ENCODE measurements at places on chromosomes 7 and 10.

- no peak for DNase-seq
Observed at GRCh38 chr10:88651101-88651551, 13.1 kb upstream of the LIPF start.

- DNase-seq = no peak
Observed at GRCh38 chr10:95217476-95217875, 23.4 kb downstream of the ACSM6 start.

- DNase-seq = no peak
Observed at GRCh38 chr10:61302124-61302523, 151.1 kb downstream of the TMEM26 start.

DNA sequence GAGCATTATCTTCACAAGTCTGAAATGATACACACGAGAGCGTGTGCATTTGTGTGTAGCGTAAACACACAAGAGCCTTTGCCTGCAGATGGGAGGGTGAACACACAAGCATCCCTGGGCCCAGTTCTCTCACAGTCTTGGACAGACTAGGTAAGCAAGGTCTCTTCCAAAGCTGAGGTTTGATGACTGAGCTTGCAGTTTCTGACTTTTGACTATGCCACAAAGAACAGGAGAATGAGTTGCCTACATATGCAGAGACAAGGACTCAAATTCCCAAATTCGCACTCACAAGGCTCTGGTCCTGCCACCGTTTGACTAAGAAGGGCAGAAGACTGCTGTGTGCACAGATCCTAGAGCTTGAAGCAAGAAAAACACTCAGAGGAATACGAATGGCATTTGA, 55.8 kb downstream of the FAM53B start:
- no peak for DNase-seq

DNA sequence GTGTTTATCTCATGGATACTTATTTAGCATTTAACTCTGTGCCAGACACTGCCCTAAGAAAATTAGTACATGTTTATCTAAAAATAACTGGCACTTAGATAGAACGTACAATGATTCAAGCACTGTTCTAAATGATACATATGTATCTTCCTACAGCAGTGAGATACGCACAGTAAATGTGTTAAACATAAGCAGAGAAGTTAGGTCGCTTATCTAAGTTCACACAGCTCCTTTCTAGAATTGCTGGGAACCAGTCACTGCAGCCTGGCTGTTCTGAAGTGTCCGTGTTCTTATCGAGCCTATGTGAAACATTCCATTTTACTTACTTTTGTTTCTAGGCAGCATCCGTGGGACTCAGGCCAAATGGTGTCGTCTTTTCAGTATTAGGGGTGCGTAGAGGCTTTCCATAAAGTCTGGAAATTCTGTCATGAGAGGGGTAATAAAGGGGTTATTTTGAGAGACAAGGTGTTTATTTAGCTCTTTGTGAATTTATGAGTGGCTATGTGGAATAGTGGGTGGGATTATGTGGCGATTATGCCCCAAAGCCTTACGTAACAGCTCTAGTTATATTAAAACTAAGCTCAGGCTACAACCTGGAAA, 186.9 kb downstream of the SND1 start:
- no peak for DNase-seq

DNA sequence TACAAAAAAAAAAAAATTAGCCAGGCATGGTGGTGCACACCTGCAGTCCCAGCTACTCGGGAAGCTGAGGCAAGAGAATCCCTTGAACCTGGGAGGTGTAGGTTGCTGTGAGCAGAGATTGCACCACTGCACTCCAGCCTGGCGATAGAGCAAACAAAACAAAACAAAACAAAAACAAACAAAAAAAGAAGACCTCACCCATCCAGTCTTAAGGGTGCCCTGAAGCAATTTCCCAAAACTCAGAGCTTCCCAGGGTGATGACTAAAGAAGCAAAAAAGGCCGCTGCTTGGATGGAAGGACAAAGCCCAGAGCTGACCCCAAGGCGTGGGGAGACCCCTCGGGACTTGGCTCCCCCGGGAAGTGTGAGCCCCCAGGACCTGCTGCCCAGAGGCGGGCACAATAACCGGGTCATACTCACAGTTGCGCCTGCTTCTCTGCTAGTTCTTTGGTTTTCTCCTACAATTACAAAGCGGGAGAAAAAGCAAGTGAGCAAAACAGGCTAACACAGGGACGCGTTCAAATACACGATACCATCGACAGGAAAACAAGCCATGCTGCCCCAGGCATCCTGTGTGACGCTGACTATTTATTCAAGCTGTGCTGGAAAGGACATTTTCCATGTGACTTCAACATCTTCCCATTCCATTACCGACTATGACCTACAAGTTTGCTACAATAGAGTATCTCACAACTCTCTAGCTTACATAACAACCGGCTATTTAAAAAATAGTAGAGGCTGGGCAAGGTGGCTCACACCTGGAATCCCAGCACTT, 29.9 kb downstream of the PAPOLB start:
- DNase-seq = no peak

DNA sequence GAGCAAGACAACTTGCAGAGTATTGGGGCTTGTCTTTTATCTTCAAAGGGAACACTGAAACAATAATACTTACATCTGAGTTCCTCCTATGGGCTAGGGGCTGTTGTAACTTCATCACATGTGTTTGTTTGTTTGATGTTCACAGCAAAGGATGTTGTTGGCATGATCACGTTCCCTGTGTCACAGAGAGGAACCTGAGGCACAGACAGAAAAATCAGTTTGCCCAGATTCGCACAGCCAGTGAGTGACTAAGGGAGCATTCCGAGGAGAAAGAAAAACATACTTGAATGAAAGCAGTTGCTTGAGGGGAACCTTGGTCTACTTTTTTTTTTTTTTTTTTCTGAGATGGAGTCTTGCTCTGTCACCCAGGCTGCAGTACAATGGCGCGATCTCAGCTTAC, 87.2 kb upstream of the PFKP start:
- DNase-seq = no peak

DNA sequence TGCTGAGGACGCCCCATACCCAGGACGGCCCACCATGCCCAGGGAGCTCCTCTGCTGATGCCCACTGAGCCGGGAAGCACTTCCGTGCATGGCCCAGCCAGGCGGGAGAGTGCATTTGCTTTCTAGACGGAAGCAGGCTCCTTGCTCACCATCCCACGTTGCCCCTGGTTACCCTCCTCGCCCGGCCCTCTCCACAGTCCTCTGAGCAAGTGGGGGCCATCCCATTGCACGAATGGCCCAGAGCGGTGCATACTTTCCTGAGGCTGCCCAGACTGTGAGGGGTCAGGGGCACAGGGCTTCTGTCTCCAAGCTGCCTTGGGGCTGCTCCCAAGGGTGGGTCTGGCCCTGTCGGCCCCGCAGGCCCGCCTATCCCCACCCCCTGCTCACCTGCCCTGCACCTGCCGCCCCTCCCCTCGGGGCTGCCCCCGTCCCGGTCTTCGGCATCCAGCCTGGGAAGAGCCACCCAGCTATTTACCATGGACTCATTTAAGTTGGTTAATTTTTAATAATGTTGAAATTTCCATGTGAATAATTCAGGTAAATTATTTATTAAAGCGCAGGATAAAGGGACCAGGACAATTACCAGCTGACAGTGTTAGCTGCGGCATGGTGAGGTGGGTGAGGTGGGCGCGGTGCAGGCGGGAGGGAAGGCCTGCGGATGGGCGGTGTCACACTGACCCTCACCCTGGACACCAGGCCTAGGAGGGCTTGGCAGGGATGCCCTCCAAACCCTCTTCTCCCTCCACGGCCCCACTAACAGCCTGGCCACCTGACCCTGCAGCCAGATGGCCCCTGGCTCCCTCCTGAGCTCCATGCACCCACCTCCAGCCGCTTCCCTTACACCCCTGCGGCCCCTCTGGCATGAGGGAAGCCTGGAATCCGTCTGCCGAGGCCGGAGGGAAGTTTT, 104.4 kb downstream of the MICALL2 start:
- no peak for DNase-seq

GRCh38 chr10:108521827-108522492, 1357.5 kb upstream of the SORCS1 start:
- no peak for DNase-seq

GRCh38 chr10:26215935-26216584, 514 bp upstream of the GAD2 start:
- DNase-seq = no peak

- no peak for DNase-seq
Observed at GRCh38 chr10:30587522-30588031, 42.0 kb downstream of the LYZL2 start.

- no peak for DNase-seq
Observed at GRCh38 chr10:132701099-132701845, 84.7 kb downstream of the NKX6-2 start.

GRCh38 chr10:84214612-84215235, 10.6 kb downstream of the LRIT2 start:
- no peak for DNase-seq

- DNase-seq = no peak
Observed at GRCh38 chr10:110129490-110129889, 77.9 kb upstream of the MXI1 start.

DNA sequence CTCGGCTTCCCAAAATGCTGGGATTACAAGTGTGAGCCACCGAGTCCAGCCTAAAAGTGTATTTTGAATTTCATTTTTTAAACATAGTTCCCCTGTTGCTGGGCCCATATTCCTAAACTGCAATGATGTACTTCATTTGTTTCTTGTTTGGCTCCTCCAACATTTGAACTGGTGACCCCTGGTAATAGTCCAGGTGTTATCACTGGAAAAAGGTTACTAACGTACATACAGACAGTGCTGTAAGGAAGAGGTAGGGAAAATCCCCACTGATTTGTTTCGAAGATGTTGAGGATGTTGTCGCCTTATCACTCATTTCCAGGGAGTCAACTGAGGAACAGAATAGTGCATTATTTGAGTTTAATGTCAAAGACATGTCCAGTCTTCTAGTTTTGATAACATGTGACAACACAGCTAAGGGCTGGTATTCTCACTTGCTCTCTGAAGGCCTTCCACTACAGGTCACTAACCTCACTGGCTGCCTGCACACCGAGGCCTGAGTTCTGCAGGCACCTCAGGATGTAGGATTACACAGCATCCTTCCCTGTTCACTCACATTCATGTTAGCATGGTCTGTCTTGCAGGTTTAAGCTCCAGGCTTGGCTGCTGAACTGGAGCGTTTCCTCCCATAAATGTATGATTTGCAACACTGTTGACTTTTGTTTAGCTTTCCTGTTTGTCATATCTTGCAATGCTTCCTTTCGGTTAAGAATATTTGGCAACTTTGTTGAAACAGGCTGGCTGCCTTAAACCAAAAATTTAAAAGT, 362.8 kb downstream of the INHBA start:
- no peak for DNase-seq

GRCh38 chr10:10043083-10043482, 974.6 kb upstream of the CELF2 start:
- no peak for DNase-seq

DNA sequence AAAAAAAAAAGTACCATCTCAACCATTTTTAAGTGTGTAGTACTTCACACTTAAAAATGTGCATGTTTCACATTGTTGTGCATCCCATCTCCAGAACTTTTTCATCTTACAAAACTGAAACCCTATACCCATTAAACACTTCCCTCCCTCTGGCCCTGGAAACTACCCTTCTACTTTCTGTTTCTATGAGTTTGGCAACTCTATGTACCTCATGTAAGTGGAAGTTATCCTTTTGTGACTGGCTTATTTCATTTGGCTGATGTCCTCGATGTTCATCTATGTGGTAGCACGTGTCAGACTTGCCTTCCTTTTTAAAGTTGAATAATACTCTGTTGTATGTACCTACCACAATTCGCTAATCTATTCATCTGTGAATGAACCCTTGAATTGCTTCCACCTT, 12.2 kb downstream of the KCNMA1 start:
- DNase-seq = no peak

DNA sequence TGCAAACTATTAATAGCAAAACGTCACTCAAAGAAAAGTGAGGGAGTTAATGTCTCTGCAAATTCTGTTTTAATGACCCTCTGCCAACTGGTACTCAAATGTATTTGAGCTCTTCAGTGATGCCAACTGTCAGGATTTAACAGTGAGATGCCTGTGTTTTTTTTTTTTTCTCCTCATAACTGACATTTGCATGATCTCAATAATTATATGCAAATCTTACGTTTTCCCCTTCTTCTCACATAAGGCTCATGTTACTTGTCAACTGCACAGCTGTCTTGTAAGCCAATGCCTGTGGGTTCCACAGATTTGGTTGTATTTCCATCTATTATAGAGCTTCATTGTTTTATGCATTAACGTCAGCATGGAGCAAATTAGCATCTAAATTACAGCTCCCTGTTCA, 38.2 kb downstream of the PPP1R3A start:
- DNase-seq = no peak

DNA sequence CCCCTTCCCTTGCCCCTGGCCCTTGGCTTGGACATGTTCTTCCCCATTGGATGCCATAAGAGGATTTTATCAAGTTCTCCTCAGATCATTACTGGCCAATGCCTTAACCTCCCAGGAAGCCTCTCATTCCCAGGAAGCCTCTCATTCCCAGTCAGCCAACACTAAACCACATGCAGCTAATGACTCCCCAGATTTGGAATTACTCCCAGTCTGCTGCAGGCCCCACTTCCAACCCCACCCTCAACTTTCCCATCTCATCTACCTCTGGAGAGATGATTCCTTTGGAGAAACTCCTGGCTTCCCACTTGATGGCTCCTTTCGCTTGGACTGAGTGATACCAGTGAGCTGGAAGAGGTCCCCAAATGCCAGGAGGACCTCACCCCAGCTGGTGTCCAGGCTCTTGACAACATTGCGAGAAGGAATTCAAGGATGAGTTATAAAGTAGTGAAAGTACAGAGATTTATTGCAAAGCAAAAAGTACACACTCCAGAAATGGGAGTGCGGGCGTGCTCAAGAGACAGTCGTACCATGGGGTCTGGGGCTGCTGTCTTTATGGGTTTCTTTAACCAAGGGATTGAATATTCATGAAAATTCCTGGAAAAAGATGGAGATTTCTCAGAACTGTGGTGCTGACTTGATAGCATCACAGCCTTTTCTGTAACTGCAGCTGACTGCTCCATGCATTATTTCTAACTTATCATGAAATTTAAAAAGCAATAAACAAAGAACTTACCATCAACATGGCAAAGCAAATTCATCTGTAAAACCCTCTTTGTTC, 117.2 kb upstream of the ADCY1 start:
- no peak for DNase-seq

GRCh38 chr10:124042656-124043309, 50.6 kb downstream of the CHST15 start:
- no peak for DNase-seq

- DNase-seq = no peak
Observed at GRCh38 chr10:50044941-50045664, 22.7 kb upstream of the WASHC2A start.

DNA sequence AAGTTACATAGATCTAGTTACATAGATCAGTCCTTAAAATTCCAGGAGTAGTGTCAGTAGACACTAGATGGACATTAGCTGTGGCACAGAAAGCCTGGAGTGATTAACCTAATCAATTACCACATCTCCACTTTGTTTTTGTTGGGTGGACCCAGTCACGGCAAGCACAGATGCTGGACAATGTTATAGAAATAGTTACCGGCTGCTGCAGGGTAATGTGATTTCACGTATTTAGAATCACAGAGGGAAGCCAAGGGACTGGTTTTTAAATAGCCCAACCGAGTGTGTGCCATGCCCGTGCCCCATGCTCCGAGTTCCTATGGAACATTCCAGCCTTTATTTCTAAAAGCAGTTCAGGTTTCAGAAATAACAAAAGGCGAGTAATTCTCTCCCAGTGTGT, 2.8 kb downstream of the LGI1 start:
- no peak for DNase-seq
